ENCODE measurements at places on chromosomes 1 and 21. TPM values are rescaled to one million over a fixed set of nuclear protein-coding genes. Genes with fewer than 3 reads are reported as not detected.

DNA sequence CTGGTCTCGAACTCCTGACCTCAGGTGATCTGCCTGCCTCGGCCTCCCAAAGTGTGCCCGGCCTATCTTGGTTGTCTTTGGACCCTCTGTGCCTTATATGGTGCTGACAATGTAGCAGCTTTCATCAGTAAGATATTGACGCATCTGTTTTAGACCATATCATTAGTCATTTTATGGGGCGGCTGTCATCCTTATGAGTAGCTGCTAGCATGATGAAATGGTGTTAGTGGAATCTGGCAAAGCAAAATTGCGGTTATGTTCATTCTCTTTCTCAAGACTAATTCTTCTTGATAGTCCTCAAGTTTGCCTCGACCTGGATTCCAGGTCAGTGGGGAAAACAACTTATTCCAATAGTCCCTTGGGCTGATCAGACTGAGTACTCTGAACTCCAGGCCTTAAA is 199.9 kb downstream of the PRDM2 start:
- DNase-seq: no peak
- H3K4me3 ChIP-seq: no peak overlapping the region
- no peak overlapping the region for H3K27ac ChIP-seq
- peaks cover 50% of the 10 kb centered on the region for H3K27me3 ChIP-seq

DNA sequence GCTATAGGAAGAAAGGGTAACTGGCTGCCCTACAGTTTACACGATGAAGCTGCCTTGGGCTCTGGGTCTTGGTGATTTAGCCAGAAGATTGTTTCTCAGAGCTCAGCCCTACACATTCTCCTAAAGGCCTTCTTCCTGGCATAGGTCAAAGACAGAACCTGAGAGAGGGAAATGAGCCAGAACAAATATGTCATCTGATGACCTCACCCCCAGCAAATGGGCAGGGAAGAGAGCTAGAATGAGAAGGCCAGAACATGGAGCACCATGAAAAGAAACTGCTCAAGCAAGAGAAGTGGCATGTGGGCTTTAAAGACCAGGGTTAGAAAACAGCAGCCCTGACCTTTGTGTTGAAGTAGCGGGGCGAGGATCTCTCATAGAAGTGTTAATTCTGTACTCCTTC is 5.5 kb upstream of the ILDR2 start:
- peaks cover 21% of the 10 kb centered on the region for H3K27me3 ChIP-seq
- peaks cover 12% of the 10 kb centered on the region for H3K4me1 ChIP-seq
- no peak overlapping the region for H3K4me3 ChIP-seq
- no peak overlapping the region for H3K27ac ChIP-seq
- no peaks in the 10 kb centered on the region for H3K36me3 ChIP-seq
- no peak for DNase-seq

DNA sequence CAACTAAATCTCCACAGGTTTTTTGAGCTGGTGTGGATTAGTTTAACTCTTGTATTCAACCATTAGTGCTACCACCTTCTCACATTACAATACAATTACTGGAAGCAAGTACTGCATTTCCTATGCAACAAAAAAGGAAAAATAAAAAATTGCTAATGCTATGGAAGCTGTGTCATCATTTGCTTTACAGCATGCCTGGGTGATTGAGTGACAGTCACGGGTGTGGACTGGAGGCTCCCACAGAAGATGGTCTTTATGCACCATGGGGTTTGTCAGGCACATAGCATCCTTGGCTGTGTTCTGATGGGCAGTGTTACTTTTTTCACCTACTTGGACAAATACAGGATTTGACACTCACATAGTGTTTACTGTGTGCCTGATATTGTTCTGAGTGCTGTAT is 262.3 kb downstream of the TM2D1 start:
- H3K4me3 ChIP-seq: no peak overlapping the region
- H3K27ac ChIP-seq: no peak overlapping the region
- peaks cover 5% of the 10 kb centered on the region for H3K27me3 ChIP-seq
- H3K36me3 ChIP-seq: no peaks in the 10 kb centered on the region
- peaks cover 5% of the 10 kb centered on the region for H3K4me1 ChIP-seq

DNA sequence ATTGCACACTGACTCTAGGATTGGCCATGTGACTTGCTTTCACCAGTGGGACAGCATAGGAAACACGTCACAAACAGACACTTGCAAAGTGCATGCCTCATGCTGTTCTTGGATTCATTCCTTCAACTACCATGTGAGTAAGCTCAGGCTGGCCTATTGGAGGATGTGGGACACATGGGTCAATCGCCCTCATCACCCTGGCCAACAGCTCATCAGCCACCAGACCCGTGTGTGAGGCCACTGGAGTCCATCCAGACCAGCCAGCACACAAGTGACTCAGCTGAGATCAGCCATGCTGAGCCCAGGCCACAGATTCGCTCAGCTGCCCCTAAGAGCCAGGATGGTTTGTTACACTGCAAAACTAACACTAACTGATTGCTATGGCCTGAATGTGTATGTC is 216.1 kb upstream of the GRIK3 start:
- H3K36me3 ChIP-seq: no peaks in the 10 kb centered on the region
- no peak for DNase-seq
- H3K4me3 ChIP-seq: no peak overlapping the region
- H3K27ac ChIP-seq: no peak overlapping the region

Gene COPA
- total RNA-seq: 124 TPM

Gene SLAMF7
- total RNA-seq: not detected

Gene CYP4B1
- total RNA-seq: not detected

Gene NBPF14
- total RNA-seq: 15.2 TPM

All from neural crest cell (in vitro differentiated cells).